ENCODE measurements at places on chromosomes 1 and 21.

- no peaks in the 10 kb centered on the region for H3K4me1 ChIP-seq
- H3K27ac ChIP-seq, result no peak overlapping the region
- no peak overlapping the region for H3K4me3 ChIP-seq
Observed at GRCh38 chr1:189185097-189185496, 1292.6 kb downstream of the BRINP3 start.

- no peak overlapping the region for H3K27ac ChIP-seq
- no peaks in the 10 kb centered on the region for H3K36me3 ChIP-seq
- no peaks in the 10 kb centered on the region for H3K4me1 ChIP-seq
- no peak for DNase-seq
Observed at GRCh38 chr1:156566436-156566835, 5.9 kb downstream of the IQGAP3 start.

- no peak overlapping the region for H3K4me3 ChIP-seq
- DNase-seq, result no peak
- no peaks in the 10 kb centered on the region for H3K36me3 ChIP-seq
- H3K27me3 ChIP-seq, result no peaks in the 10 kb centered on the region
- no peak overlapping the region for H3K27ac ChIP-seq
Observed at GRCh38 chr1:85862456-85862855, 154.2 kb upstream of the ZNHIT6 start.

DNA sequence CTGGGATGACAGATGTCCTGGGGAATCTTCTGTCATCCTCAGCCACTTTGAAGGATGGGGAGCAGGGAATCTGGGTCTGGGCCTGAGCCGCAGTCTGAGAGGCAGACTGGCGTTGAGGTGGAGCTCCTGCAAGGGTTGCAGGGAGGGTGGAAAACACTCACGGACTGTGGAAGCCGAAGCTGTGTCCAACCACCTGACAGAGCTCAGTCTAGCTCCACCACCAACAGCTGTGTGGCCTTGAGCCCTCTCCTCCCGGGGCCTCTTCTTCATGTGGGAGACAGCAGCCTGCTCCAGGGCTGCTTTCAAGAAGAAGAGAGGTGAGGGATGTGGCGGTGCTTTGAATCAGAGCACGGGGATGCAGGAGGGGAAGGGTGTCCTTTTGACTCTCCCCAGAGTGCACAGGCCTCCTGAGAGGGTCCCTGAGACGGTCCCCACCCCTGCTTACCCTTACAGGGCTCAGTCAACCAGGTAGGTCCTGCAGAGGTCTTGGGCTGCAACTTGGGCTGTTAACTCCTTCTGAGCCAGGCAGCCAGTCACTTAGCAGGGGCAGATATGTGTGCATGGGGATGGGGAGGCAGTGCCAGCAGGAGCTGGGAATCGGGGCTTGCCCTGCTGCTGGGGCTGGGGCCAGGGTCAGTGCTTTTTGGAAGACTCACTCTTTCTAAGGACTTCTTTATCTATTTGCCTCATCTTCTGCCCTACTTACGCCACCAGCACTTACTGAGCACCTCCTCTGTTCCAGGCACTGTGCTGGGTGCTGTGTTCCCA is 216.3 kb downstream of the PTPRU start:
- no peaks in the 10 kb centered on the region for H3K27me3 ChIP-seq
- H3K4me1 ChIP-seq, result no peaks in the 10 kb centered on the region
- DNase-seq, result peak; percentile 46
- H3K27ac ChIP-seq, result no peak overlapping the region

DNA sequence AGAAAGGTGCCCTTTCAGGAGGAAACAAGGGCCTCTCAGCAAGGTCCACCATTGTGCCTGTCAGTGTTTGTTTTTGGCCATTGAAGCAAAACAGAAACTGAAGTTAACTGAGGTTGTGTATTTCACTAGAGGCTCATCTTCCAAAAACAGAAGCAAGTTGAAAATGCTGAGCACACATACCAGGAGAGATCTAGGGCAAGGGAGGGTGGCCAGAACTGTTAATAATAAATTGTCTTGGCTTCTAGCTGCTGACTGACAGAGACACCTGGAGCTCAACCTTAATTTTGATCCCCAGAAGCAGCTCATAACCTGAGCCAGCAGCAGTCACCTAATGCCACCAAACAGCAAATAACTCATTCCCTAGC is 5.2 kb downstream of the AGMAT start:
- H3K27me3 ChIP-seq, result peaks cover 24% of the 10 kb centered on the region
- peaks cover 7% of the 10 kb centered on the region for H3K4me1 ChIP-seq

GRCh38 chr1:87760155-87760554 is 431.5 kb downstream of the LMO4 start:
- no peak overlapping the region for H3K4me3 ChIP-seq
- DNase-seq, result no peak
- H3K27me3 ChIP-seq, result no peaks in the 10 kb centered on the region

- no peaks in the 10 kb centered on the region for H3K27me3 ChIP-seq
- H3K4me1 ChIP-seq, result peaks cover 9% of the 10 kb centered on the region
Observed at GRCh38 chr21:21002153-21002552, 3.9 kb downstream of the NCAM2 start.

DNA sequence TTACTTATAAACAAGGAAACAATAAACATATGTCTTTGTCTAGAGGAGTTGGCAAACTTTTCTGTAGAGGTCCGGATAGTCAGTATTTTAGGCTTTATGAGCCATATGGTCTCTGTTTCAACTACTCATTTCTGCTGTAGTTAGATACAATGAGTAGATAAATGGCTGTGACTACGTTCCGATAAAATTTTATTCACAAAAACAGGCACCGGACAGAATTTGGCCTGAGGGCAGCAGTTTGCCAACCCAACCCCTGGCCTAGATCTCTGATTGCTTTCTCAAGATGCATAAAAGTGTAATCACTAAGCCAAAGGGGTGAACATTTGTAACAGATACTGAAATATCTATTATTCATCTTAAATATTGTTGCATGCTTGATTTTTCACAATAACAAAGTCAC is 123.1 kb upstream of the ESRRG start:
- H3K4me1 ChIP-seq, result no peaks in the 10 kb centered on the region
- H3K4me3 ChIP-seq, result no peak overlapping the region
- no peaks in the 10 kb centered on the region for H3K27me3 ChIP-seq
- no peak overlapping the region for H3K27ac ChIP-seq
- no peak for DNase-seq

DNA sequence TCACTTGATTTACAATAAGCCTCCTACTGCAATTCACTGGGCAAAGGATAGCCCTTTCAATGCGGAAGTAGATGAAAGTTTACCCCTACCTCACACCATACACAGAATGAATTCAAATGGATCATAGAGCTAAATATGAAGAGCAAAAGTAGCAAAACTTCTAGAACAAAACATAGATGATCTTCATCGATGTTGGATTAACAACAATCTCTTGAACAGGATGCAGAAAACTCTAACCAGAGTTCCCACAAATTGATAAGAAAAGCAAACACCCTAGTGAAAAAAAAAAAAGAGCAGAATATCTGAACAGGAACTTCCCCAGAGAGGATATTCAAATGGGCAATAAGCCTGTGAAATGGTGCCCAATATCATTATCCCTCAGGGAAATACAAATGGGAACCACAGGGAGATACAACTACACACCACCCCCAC is 1.9 kb upstream of the UBASH3A start:
- no peak overlapping the region for H3K4me3 ChIP-seq
- DNase-seq, result no peak
- H3K27ac ChIP-seq, result no peak overlapping the region
- no peaks in the 10 kb centered on the region for H3K4me1 ChIP-seq
- peaks cover 10% of the 10 kb centered on the region for H3K27me3 ChIP-seq
- no peaks in the 10 kb centered on the region for H3K36me3 ChIP-seq

GRCh38 chr1:48214820-48215219 is 7.7 kb upstream of the SLC5A9 start:
- no peaks in the 10 kb centered on the region for H3K4me1 ChIP-seq
- no peaks in the 10 kb centered on the region for H3K27me3 ChIP-seq
- H3K4me3 ChIP-seq, result no peak overlapping the region
- no peaks in the 10 kb centered on the region for H3K36me3 ChIP-seq
- peak overlapping the region; percentile 68 for H3K27ac ChIP-seq

- no peak overlapping the region for H3K4me3 ChIP-seq
- no peak overlapping the region for H3K27ac ChIP-seq
- no peaks in the 10 kb centered on the region for H3K4me1 ChIP-seq
- H3K36me3 ChIP-seq, result no peaks in the 10 kb centered on the region
Observed at GRCh38 chr21:44682580-44683151, 703 bp upstream of the KRTAP12-1 start.

DNA sequence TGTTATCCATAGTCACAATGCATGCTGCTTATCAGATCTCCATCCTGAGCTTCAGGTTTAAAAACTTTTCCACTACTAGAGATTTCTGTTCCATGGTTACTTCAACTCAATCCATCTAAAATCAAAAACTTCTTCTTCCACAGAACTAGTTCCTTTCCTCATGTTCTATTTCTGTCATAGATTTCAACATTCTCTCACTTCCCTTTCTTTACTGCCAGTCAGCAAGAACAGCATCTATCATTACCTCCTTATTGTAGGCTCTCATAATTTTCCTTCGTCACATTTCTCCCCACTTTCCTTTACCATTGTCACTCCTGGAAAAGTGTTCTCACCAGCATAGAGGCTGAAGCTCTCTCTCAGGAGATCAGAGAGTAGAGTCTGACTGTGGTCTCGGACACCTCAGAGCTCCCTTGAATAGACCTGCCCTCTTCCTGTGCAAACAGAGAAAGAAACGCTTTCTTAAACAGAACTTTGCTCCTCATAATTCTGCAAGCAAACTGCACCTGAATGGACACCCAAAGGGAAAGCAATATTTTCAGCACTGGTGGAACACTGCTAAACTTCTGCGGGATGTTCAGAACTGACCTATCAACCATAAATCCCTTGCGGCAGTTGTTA is 48.7 kb upstream of the KIRREL1 start:
- H3K36me3 ChIP-seq, result no peaks in the 10 kb centered on the region
- H3K4me1 ChIP-seq, result no peaks in the 10 kb centered on the region

- H3K36me3 ChIP-seq, result no peaks in the 10 kb centered on the region
- H3K4me3 ChIP-seq, result no peak overlapping the region
- DNase-seq, result no peak
- no peaks in the 10 kb centered on the region for H3K27me3 ChIP-seq
- no peak overlapping the region for H3K27ac ChIP-seq
Observed at GRCh38 chr1:216325336-216325735, 97.9 kb downstream of the USH2A start.

- DNase-seq, result no peak
- no peak overlapping the region for H3K4me3 ChIP-seq
- H3K4me1 ChIP-seq, result no peaks in the 10 kb centered on the region
- H3K27me3 ChIP-seq, result no peaks in the 10 kb centered on the region
- H3K36me3 ChIP-seq, result no peaks in the 10 kb centered on the region
Observed at GRCh38 chr1:75171876-75172275, 37.7 kb downstream of the LHX8 start.

DNA sequence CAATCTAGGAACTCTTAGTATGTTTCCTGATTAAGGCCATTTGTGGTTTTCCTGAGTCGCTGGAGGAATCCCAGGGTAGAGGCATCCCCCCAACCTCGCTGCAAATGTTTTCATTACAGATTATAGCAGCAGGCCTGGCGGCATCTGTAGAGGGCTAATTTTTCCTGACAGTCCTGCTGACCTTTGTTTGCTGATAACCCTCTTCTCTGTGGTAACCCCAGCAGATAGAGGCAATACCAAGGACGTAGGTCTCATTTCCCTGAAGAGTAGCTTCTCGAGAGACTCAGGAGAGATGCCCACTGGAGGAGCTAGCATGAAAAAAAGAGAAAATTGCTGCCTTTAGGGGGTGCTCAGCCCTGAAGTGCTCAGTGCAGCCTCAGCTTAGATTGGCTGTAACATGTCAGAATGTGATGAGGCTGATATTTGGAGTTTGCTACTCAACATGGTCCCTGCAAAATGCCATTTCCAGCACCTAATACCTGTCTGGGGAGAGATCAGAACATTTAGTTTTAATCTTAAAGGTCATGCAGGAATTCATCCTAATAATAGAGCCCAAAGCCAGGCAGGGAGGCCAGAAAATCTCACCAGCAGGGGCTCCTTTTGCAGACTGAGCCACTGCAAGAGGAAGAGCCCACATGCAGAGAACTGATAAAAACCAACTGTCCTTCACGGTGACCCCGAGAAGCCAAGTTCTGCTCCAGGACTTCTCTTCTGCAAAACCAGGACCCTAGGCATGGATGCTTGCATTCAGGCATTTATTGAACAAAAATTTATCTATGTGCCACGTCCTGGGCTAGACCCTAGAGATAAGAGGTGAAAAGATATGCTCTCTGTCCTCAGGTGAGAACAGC is 184.5 kb downstream of the KAZN start:
- no peak for DNase-seq
- H3K4me1 ChIP-seq, result no peaks in the 10 kb centered on the region
- no peak overlapping the region for H3K4me3 ChIP-seq
- H3K27me3 ChIP-seq, result no peaks in the 10 kb centered on the region
- no peak overlapping the region for H3K27ac ChIP-seq

DNA sequence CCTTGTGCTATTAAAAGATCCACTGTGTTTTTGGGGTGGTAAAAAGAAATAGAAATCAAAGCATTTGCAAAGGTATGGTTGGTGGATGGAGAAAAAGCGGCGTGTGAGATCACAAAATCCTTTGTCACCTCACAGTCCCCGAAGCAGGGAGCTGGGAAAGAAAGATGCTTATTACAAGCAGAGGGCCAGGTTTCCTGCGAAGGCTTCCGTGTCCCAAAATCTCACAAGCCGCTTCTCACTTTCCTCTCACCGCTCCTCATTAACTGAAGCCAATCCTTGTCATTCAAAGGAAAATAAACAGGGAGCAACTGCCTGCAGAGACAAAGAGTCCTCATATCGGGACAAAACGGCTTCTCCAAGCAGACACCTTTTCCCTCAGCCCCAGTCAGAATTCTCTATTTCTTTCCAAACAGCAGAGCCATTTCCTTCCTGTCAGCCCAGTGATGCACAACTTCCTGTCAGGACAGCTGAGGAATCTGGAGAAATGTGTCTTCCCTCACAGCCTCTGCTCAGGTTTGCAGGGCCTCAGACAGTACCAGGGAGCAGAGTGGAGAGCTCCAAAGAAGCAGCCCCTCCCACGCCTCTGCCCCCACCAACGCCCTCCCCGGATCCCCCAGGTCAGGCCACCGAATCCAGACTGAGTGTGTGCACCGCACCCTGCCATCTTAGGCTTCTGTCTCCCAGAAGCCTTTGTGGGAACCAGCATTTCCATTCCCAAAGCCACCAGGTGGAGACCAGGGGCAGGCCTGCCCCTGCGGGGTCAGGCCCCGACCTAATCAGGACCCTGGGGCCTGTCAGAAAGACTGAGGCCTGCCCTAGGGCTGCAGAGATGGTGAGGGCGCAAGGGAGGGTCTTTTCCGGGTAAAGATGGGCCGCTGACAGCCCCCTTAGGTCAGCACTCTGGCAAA is 29.6 kb downstream of the KCNN3 start:
- no peaks in the 10 kb centered on the region for H3K4me1 ChIP-seq
- H3K27me3 ChIP-seq, result peaks cover 26% of the 10 kb centered on the region
- no peaks in the 10 kb centered on the region for H3K36me3 ChIP-seq
- no peak overlapping the region for H3K4me3 ChIP-seq
- H3K27ac ChIP-seq, result no peak overlapping the region

Data from tibial artery (tissue), 4 donors.